ENCODE measurements at places on chromosomes 3 and 15.

GRCh38 chr3:42640129-42640528 is 13.4 kb upstream of the ZBTB47 start:
- no peak for DNase-seq

GRCh38 chr3:17583530-17583929 is 158.9 kb downstream of the TBC1D5 start:
- DNase-seq: no peak

GRCh38 chr3:159128628-159129027 is 326.8 kb downstream of the MFSD1 start:
- no peak for DNase-seq

DNA sequence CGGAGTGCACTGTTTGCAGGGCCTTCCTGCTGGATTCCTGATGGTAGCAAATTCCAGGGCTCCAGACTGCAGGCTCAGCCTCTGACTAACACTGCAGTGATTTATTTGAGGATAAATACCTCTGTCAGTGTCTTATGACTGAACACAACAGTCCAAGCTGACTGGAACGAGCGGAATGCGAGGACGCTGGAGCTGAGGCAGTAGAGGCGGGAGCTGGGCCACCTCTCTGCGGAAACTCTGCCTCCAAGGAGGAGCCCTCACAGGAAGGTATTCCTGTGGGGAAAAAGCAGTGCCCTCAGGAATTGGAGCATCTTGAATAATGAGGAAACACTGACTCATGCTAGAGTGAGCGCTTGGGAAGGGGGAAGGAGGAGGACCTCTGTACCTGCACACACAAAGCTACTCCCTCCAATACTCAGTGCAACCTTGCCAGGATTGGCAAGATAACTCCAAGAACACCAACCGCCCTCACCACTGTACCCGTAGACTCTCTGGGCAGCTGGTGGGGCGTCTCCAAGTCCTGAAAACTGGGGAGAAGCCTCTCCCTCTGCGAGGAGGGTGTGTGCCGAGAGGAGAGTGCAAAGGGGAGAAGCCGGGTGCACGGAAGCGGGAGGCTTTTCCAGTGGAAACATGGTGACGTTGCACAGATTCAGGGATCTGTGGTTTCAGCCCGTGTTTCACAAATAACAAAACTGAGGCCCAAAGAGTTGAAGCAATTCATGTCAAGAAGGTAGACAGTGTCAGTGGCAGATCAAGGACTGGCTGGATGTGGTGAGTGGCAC is 43.0 kb downstream of the VGLL4 start:
- DNase-seq: no peak

DNA sequence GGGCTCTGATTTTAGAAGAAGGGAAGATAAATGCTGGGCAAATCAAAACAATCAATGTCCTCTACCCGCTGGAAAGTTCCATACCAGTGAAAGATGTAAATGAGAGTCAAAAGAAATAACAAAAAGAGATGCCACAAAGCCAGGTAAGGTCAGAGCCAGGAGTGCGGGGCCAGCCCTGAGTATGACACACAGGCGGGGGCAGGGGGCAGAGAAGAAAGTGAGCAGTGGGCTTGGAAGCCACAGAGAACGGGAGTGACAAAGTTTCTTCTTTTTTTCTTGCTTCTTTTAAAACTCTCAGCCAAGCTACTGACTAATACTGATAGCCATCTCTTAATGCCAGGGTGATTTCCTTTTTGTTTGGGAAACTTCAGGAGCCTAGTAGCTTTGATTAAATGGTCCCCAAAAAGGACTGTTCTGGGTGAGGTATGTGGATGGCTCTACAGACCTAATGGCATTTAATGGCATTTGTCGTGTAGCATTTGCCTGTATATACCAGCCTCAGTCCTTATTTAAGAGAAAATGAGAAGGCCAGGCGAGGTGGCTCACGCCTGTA is 23.1 kb upstream of the TSEN2 start:
- no peak for DNase-seq

- no peak for DNase-seq
These were observed 3.6 kb downstream of the RFT1 start for GRCh38 chr3:53126601-53127000.

DNA sequence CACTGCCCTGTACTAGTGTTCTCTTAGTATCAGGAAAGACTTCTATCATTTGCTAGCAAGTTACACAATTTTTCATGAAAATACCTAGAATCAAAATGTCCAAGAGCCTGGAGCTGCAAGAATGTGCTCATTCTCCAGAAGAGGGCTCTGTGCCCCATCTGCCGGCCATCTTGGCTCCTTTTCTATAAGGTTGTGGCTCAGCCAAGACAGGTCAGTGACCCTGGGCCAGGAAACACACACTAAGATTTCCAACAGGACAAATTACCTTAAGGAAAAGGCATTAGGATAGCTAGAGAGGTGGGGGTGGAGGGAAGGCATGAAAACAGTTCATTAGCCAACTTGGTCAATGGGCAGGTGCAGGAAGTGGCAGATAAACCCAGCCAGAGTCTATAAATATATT is 20.7 kb downstream of the TIMP4 start:
- DNase-seq: no peak

- DNase-seq: no peak
These were observed 53.4 kb upstream of the PRICKLE2 start for GRCh38 chr3:64278625-64279024.

GRCh38 chr15:68729789-68730411 is 90.8 kb downstream of the ANP32A start:
- DNase-seq: no peak

DNA sequence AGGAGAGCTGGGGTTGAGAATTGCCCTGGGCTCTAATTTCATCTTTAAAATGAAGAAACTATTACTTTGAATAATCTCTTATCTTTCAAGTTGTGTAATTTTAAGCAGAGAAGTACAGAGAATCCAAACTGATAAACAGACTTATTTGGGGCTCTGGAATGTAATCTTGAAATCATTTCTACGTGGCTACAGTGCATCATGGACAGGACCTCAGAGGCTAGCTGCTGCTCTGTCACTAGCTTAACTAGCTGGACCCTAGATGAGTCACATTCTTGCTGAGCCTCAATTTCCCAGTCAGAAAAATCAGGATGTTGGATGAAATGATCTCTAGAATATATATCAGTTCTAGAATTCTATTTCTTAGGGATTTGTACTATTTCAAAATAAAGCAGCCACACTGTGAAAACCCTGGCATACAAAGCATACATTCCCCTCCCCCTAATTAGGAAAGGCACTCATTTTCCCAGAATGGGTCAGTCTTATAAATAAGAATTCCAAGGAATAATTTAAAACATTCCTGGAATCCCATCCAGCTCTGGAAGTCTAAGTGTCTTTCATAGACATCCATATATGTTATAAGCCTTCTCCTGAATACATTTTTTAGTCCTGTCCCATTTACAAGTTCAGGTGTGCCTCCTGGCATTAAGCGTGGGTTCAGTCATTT is 47.2 kb downstream of the RASGRP1 start:
- no peak for DNase-seq

DNA sequence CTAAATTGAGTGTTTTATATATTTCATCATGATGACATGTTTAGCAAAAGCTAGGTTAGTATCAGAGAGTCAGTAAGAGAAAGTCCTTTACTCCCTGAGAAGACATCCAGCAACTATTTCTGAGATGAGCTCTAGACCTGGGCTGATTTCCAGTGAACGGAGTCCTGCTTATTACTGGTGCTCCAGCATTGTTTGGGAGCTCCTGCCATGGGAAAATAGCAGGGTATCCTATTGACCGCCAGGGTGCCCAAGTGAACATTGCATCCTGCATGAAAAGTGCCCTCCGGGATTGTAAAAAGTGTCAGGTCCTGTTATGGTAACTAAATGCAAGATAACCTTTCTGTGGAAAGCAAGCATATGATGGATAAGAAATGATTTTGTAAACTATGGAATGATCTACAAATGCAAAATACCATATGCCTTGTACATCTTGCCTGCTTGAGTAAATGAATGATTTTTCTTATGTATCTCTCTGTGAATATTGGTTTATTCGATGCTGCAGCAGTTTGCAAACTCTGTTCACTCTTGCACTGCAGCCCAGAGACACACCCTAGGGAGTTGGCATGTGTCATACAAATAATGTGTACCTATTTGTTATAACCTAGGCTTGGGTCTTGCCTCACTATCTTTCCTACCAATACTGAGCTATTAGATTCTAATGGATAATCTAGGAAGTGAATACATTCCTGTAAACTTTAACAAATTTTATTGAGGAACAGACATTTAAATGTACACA is 96.7 kb downstream of the IL5RA start:
- DNase-seq: no peak

GRCh38 chr3:95705786-95706418 is 1108.5 kb upstream of the EPHA6 start:
- DNase-seq: no peak

DNA sequence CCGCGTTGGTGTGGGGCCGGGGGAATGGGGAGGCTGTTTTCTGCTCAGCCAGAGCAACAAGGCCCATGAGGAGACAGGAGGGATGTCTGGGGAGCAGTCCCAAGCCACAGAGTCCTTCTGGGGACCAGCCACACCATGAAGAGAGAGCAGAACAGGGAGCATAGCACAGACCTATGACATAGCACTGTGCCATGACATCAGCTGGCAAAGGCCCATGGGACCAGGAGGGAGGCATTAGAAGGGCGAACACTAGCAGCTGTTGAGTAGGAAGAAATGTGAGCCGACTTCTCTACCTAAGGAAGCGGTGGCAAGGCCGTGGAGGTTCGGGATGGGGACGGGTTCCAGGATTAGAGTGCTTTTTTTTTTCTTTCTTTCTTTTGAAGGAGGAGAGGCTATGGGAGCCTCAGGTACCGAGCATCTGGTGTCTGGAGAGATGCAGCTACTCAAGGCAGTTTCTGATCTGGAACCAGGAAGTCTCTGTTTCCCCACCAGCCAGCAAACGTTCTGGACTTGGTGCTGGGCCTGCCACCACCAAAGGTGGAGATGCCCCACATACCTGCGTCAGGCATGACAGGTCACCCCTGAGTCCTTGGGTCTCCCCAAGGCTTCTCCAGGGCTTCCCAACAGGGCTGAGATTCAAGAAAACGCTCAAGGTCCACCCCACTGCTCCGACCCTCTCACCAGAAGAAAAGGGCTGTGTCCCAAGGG is 77.3 kb upstream of the CGNL1 start:
- DNase-seq: no peak

GRCh38 chr3:53812434-53812833 is 33.8 kb downstream of the CHDH start:
- DNase-seq: no peak

- no peak for DNase-seq
These were observed 10.1 kb downstream of the KLF13 start for GRCh38 chr15:31336593-31337295.

GRCh38 chr3:116474801-116475200 is 29.5 kb upstream of the LSAMP start:
- no peak for DNase-seq

DNA sequence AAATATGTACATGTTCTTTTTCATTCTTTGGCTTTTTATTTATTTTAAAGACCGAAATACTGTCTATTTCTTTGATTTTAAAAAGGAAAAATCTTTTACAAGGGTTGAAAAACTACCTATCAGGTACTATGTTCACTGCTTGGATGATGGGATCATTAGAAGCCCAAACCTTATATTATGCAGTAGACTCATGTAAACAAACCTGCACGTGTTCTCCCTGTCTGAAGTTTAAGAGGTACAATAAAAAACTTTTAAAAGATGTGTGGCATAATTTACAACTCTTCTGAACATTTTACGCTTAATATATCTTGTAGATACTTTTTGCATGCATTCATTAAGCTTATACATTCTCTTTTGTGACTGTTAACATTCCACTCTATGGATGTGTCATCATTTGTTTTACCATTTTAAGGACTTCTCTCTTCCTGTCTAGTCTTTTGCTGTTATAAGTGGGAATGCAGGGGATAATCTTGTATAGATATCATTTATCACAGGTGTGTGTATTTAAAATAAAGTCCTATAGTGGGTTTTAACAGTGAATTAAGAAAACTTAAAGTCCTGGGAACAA is 6.2 kb downstream of the MGA start:
- DNase-seq: no peak

DNA sequence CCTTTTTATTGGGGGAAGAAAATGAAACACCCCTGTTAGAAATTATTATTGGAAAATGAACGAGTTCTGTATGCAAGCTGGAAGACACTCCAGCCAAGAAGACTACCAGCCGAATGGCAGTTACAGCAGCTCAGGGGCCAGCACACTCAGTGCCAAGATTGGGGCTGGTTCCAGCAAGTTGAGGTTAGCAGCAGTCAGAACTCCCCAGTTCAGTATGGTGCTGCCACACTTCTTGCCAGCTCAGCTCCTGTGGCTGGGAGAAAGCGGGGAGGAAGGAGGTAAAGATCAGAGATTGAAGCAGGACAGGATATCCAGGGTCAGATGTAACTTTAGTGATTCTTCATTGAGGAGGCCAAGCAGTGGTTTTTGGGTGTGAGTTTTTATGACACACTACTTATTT is 280.2 kb upstream of the NR2E3 start:
- no peak for DNase-seq

GRCh38 chr3:77171026-77171425 is 131.1 kb downstream of the ROBO2 start:
- no peak for DNase-seq

GRCh38 chr3:54814224-54814623 is 113.6 kb downstream of the LRTM1 start:
- no peak for DNase-seq

GRCh38 chr3:4935347-4935746 is 43.9 kb upstream of the BHLHE40 start:
- no peak for DNase-seq

- DNase-seq: no peak
These were observed 32.8 kb downstream of the ZNF589 start for GRCh38 chr3:48273594-48274211.

DNA sequence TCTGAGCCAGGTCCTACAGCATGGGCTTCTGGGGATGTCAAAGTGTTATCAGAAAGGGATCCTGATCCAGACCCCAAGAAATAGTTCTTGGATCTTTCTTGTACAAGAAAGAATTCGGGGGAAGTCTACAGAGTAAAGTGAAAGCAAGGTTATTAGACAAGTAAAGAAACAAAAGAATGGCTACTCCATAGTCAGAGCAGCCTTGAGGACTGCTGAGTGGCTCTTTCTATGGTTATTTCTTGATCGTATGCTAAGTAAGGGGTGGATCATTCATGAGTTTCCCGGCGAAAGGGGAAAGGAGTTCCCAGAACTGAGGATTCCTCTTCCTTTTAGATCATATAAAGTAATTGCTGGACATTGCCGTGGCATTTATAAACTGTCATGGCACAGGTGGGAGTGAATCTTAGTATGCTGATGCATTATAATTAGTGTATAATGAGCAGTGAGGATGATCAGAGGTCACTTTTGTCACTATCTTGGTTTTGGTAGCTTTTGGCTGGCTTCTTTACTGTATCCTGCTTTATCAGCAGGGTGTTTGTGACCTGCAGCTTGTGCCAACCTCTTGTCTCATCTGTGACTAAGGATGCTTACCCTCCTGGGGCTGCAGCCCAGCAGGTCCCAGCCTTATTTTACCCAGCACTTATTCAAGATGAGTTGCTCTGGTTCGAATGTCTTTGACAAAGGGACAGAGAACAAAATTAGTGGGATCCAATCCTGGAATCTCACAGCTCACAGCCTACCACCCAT is 41.0 kb downstream of the CRYGS start:
- DNase-seq: no peak

- DNase-seq: no peak
These were observed 89.5 kb downstream of the DHX30 start for GRCh38 chr3:47892286-47893040.
